Posterior vena cava (tissue), 2 donors: ENCODE measurements at places on chromosomes 11 and 22. TPM values are rescaled to one million over a fixed set of nuclear protein-coding genes. Genes with fewer than 3 reads are reported as not detected.

The PLXNB2 gene
- total RNA-seq: 108 TPM

The LRRC10B gene
- 1.5 TPM for total RNA-seq

The OR8A1 gene
- 0.19 TPM for total RNA-seq

The PLAAT5 gene
- 3.2 TPM for total RNA-seq

The CARD18 gene
- not detected for total RNA-seq

The FOLR1 gene
- total RNA-seq: not detected

The OR6A2 gene
- not detected for total RNA-seq

The OR52N4 gene
- total RNA-seq: not detected

The OR10AG1 gene
- total RNA-seq: not detected

The TEX54 gene
- not detected for total RNA-seq

The OLFML1 gene
- total RNA-seq: 35.0 TPM

The PLEKHA7 gene
- 9.0 TPM for total RNA-seq

The OR51B5 gene
- 0.51 TPM for total RNA-seq

The GGTLC2 gene
- total RNA-seq: not detected

The KCNJ4 gene
- not detected for total RNA-seq
